ENCODE measurements at places on chromosomes 1 and 21.

- DNase-seq: no peak
Observed at GRCh38 chr1:51543858-51544257, 24.8 kb upstream of the EPS15 start.

DNA sequence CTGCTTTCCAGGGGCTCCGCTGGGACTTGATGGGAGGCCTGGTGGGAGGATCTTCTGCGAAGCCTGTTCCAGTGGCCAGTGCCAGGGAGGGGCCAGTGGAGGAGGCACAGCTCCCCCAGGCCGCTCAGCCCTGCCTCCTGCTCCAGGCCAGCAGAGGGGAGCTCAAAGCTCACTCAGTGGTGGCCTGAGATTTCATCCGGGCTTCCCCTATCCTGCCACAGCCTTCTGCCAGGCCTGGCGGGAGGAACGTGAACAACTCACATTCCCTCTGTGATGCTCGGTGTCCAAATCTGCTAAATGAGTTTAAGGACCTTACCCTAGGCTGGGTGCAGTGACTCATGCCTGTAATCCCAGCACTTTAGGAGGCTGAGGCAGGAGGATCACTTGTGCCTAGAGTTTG, 3.3 kb downstream of the CLCNKB start:
- DNase-seq: no peak

- no peak for DNase-seq
Observed at GRCh38 chr1:180926164-180926981, 13.7 kb downstream of the KIAA1614 start.

GRCh38 chr1:99185196-99185595, 79.1 kb upstream of the PLPPR4 start:
- DNase-seq: no peak

DNA sequence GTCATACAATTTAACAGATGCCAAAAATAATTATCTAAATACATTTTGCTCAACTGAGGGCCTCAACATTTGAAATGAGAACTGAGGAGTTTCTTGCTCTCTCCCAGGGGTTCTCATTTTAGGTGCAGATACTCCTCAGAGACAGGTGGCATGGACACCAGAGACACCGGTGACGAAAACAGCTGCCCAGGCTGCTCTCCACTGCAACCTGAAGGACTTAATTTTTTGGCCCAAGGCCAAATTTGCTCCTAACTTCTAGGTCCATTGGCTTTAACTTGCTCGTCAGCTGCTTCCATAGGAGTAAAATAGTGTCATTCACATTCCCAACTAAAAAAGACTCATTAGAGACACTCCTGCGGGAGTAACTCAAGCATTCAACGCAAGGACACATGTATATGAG, 87.0 kb downstream of the NRIP1 start:
- DNase-seq: no peak

- no peak for DNase-seq
Observed at GRCh38 chr21:16832791-16833190, 680.1 kb upstream of the CXADR start.

GRCh38 chr1:161962091-161962887, 61.4 kb downstream of the OLFML2B start:
- no peak for DNase-seq

DNA sequence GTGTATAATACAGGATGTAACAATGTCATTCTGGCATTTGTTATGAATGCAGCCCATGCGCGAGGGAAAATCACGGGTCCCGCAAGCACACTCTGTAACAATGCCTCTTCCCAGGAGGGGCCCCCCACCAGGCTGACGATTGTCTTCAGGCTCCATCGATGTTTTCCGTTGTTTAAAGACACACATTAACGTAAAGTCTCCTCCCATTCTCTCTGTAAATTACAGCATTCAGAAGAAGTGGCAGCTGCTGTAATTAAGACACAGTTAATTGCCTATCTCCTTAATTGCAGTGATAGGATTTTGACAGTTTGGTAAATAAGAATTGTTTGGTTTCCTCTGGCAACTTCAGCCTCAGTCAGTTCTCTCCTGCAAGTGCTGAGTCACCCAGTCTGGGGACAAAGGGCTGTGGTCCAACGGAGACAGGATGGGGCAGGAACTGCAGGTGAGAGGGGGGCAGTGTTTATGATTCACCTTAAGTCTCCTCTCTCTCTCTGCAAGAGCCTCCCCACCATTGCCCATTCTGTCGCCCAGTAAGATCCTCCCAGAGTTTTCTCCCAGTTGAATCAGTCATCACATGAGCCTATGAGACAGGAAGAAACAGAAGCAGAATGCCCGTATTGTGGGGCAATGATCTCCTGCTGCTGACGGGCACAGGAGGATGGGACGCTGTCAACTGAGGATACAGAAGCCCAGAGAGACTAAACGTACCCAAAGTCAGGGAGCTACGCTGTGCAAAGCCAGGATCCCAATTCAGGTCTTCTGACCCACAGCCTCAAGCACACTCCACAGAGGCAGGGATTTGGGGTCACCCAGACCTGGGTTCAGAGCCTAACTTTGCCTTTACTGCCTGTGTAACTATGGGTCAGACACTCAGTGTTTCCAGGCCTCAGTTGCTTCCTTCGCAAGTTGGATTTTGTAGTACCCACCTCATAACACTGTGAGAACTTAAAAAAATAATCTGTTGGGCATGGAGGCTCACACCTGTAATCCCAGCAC, 110.0 kb downstream of the ADSS2 start:
- DNase-seq: no peak

DNA sequence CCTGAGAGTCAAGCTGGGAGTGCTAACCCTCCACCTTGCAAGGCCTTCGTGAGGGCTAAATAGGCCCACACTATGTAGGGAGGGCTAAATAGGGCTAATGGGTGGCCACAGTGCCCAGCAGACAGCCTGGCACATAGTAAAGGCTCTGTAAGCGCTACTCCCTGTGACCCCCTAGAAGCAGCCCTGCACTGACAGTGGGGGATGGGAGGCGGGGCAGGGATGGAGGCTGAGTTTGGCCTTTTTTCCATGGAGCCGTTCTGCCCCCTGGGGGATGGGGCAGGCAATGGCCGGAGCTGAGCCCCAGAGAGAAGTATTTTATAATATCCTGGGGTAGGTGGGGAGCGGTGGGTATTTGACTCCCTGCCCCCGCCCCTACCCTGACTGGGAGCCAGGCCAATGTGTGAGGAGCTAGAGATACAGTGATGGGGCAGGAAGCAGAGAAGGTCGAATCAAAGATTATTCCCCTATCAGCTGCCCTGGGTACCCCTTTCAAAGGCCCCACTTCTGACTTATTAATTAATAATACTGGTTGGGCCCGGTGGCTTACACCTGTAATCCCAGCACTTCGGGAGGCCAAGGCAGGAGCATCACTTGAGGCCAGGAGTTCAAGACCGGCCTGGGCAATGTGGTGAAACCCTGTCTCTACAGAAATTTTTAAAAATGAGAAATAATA, 42.3 kb downstream of the LACTBL1 start:
- no peak for DNase-seq

DNA sequence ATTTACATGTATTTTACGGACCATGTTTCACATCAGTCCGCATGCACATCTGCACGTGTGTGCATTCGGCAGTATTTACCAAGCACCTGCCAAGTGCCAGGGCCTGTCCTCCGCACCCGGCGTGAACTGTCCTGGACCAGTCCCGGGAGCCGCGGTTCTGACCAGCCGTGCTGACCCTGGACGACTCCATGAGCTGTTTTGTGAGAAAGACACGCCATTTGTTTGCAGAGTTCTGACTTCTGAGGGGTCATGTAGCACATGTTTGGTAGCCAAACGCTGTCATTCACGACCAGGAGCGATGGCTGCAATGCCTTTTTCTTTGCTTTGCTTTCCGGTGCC, 3.3 kb upstream of the OLIG2 start:
- no peak for DNase-seq

- no peak for DNase-seq
Observed at GRCh38 chr1:57229076-57229475, 194.8 kb downstream of the DAB1 start.

- DNase-seq: no peak
Observed at GRCh38 chr1:118711356-118711755, 276.8 kb downstream of the TBX15 start.

- no peak for DNase-seq
Observed at GRCh38 chr1:94063379-94063778, 57.6 kb downstream of the ABCA4 start.

DNA sequence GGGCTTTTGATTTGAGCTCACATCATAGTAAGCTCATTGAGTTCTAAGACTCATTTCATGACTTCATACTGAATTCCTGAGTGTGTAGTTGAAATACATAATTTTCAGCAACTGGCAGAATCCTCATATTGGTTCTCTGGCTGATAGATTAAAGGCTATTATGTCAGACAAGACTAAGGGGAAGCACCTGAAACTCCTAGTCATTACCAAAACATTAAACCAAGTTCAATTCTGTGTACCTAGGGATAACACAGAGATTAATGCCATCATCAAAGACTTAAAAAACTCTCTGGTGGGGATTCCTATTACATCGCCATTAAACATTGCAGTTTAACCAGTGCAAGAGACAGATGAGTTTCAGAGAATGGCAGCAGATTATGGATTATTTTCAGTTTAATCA, 339.1 kb downstream of the PTPRC start:
- no peak for DNase-seq

DNA sequence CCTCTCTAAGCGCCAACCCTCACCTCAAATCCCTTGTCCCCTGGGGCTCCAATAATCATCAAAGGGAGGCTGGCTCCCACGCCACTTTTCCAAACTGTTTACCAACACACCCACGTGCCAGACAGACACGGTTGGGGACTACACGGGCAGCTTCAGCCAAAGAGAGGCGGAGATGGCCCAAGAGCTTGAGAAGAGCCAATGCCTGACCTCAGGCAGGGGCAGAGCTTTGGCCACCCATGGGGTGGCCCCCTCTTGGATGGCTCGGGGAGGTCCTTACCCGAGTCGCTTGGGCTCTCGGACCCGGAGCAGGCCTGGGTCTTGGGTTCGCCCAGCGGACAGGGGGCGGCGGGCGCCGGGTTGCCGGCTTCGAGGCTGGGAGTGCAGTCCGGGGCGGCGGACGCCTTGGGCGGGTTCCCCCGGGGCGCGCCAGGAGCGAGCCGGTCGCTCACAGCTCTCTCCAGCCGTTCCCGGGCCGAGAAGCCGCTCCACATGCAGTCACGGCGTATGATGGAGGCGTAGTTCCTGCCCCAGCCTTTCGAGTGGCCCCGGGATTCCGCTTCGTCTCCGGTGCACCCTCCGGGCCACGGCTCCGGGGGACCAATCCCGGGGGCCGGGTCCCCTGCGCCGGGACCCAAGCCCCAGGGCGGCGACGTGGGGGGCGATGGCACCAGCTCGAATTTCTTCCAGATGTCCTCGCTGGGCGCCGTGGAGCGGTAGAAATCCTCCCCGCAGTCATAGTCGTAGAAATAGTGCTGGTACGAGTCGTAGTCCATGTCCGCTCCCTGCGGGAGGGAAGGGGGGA, 854 bp downstream of the MYCL start:
- DNase-seq: no peak

- no peak for DNase-seq
Observed at GRCh38 chr21:14482165-14482564, 64.0 kb downstream of the SAMSN1 start.

GRCh38 chr1:156927215-156928042, 7.0 kb downstream of the LRRC71 start:
- DNase-seq: no peak

Data from stimulated activated CD8-positive, alpha-beta memory T cell treated with anti-CD3 and anti-CD28 coated beads, Interleukin-4, amount 100 ng/mL, for 1 hour (primary cell).